ENCODE measurements at places on chromosomes 12 and 14.
A peak's percentile ranks its signal among the peaks of the same experiment; 100 is the strongest.

DNA sequence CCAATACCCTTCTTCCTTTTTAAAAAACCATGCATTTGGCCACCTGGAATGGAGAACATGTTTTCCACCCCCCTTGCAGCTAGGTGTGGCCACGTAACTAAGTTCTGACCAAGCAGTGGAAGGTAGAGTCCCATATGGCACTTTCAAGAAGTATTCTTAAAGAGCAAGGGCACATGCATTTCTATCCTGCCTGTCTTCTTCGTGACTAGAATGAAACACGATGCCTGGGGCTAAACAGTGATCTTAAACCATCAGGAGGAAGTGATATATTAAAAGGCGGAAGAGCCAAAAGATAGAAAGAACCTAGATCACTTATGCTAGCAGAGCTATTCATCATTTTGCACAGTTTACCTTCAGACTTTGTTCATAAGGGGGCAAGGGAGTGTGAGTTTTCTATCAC is 16.0 kb upstream of the DDX11 start:
- DNase-seq, result no peak

- DNase-seq, result no peak
These were observed 104.1 kb downstream of the VEZT start for GRCh38 chr12:95321516-95322246.

DNA sequence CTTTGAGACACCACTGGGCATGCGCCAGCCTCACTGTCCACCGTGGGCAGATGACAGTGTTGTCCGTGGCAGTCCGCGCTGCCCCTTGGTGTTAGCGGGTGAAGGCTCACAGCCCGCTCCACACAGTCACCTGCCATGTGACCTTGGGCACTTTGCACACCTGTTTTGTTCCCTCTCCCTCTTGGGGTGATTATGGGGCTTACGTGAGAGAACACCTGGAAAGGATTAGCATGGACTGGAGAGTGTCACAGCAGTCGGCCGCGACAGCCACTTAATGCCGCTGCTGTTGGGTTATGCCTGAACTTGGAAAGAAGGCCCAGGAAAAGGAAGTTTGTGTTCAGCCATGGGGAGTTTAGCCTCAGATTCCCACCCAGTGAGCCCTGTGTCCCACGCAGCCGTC is 94.2 kb downstream of the DDX51 start:
- no peak for DNase-seq

- DNase-seq, result peak; percentile 59
These were observed at the start of gene ABCD4 for GRCh38 chr14:74302634-74303569. TSS of gene ABCD4 (minus strand) at chr14:74302934. CDS start at chr14:74302912, 22 bp downstream.

GRCh38 chr12:132429946-132430643 is 59.9 kb upstream of the FBRSL1 start:
- DNase-seq, result no peak

DNA sequence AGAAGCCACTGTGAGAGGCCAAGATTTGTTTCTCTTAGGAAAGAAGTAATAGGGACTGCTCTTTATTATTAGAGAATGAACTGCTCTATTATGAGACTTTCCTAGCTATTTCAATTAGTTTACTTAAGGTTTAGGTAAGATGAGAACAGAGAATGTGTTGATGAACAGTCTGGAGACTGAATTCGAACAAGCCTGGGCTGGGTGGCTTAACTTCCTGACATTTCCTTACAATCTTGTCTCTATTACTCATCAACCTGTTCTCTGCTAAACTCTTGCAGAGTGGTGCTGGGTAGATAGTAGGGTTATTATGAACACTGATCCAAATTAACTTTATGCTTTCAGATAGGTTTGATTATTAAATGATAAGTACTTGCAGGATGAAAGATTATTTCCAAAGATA is 31.2 kb downstream of the SLC15A5 start:
- DNase-seq, result no peak

All from stimulated activated CD4-positive, alpha-beta T cell treated with anti-CD3 and anti-CD28 coated beads, Interleukin-1b, Interleukin-23, amount 100 ng/mL, for 1 hour (primary cell).